ENCODE measurements at places on chromosomes 5 and 9.

- DNase-seq, result no peak
Observed at GRCh38 chr5:38046103-38046502, 206.3 kb upstream of the GDNF start.

DNA sequence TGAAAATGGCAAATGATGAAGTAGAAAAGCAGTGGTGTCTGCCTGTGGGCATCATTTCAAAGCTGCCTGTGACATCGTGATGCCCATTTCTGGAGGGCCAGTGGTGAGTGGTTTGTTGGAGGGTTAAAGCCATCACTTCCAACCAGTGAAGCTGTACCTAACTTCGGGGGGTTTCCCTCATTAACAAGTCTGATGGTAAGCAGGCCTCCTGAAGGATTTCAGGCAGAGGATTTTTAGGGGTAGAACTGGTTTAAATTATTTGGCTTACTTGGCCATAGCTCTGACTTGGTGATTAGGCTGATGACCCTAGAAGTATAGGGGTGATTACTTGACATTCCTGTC, 10.7 kb downstream of the TNFAIP8 start:
- no peak for DNase-seq

GRCh38 chr5:77630114-77630680, 8.3 kb downstream of the OTP start:
- DNase-seq, result no peak

- no peak for DNase-seq
Observed at GRCh38 chr9:119451426-119451825, 82.2 kb upstream of the BRINP1 start.

GRCh38 chr9:98287384-98287783, 31.9 kb upstream of the TBC1D2 start:
- DNase-seq, result no peak

GRCh38 chr5:6365142-6365976, 13.0 kb downstream of the MED10 start:
- no peak for DNase-seq

DNA sequence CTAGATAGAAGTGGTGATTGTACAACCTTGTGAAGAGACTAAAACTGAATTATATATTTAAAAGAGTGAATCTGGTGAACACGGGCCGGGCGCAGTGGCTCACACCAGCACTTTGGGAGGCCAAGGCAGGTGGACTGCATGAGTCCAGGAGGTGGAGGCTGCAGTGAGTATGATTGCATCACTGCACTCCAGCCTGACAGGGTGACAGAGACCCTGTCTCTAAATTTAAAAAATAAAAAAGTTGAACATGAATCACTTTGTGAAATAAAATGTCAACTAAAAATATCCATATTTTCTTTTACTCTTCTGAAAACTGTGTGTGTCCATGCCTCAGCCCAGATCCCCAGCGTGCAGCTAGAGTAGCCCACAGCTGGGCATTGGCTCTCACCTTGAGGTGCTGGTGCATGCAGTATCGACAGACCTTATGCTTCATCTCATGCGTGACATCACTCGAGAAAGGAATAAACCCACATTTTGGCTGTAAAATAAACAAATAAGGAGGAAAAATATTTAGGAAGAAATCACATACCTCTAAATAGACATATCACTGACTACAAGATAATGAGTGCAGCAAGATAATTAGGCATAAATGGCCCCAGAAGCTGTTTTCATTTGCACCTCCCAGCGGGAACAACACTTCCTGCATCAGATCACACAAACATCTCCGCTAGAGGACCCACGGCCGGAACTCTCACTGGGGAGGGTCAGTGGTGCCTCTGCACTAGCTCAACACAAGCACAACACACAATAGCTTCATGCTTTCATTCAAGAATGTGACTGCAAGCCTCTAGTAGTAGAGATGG, 22.1 kb downstream of the IPPK start:
- no peak for DNase-seq

GRCh38 chr5:13328316-13328715, 616.2 kb downstream of the DNAH5 start:
- no peak for DNase-seq

DNA sequence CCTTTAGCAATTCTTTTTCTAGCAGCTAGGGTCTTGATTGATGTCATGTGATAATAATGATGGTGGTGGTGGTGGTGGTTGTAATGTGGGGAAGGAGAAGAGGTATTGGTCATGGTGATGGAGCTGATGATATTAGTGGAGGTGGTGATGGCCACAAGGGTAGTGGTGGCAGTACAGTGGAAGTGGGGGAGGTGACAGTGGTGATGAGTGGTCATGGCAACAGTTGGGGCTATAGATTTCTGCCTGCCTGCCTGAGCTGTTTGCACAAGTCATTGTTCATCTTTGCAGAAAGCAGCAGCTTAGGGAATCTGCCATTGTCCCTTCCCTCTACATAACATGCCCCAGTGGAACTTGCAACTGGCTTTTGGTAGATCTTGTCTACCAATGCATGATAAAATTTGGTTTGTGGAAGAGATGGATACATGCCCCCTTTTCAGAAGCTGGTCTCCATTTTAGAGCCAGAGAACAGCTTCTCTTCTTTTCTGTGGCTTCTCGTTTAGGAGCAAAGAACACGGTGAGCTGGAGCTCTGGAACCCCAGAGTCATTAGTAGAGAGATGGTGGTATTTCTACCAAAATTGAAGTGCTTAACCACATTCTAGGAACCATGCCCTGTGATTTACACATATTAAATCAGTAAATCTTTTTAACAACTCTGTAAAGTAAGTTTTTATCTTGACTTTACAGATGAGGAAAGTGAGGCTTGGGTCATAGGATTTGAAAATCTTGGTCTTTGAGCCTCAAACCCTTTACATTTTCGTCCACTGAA, 100.3 kb downstream of the AOPEP start:
- no peak for DNase-seq

DNA sequence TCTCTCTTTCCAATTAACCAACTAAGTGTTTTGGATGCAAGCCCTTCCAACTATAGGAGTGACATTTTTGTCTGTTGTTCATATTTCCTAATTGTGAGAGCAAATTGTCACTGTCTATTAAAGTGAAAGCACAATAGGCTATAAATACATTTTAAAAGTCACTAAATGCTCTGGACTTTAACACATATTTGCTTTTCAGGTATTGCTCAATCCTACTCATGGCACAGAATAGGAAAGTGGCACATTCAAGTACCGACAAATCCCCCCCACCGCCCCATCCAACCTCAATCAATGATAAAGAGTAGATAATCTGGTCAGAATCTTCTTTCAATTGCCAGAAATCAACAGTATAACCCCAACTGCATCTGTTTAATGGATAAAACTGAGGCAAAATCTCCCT, 419.8 kb downstream of the PLK2 start:
- DNase-seq, result no peak

DNA sequence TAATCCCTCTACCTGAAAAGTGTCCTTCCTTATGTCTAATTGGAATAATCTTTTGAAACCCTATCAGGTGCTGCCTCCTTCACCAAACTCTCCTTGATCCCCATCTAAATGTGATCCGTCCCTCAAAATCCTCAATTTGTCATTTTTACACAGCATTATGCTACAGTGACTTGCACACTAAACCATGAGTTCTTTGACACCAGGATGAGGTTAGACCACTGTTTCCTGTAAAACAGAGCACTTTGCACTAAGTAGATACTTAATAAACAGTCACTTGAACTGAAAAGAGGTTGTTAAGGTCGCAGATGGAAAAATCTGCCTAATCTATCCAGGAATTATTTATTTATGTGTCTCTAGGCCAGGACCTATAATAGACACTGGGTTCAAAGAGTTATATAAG, 44.2 kb upstream of the TLX3 start:
- no peak for DNase-seq

DNA sequence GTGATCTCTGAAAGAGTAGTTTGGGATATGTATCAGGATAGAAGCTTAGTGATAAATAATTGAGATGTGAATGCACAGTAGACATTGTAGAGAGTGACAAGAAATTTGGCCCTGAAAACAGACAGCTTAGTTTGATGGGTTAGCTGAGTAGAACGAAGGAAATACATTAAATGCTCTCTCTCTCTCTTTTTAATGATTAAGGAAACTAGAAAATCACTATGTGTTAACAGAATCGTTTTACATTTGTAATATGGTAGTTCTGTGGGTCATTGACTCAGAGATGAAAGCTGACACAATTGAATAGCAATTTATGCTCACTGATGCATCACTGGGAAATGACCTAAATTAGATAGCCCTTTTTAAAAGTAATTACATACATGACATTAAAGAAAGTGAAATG, 739.8 kb upstream of the PTPRD start:
- no peak for DNase-seq

GRCh38 chr9:121021301-121021700, 28.8 kb downstream of the C5 start:
- DNase-seq, result no peak

DNA sequence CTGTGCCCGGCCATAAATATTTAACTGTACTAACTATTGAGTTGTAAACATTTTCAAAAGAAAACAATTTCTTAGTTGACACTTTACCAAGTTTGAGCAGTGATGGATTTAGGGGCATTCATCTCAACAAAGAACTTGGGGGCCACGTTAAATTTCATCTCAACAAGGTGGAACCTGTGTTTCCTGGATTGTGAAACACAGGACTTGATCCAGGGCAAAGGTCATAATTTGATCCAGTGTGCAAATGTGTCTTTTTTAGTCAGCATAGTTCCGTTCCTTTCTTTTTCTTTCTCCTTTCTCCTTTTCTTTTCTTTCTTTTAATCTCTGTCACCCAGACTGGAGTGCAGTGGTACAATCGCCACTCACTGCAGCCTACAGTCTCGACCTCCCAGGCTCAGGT, 3.1 kb downstream of the GFRA3 start:
- DNase-seq, result no peak

- DNase-seq, result no peak
Observed at GRCh38 chr5:42309865-42310264, 113.4 kb upstream of the GHR start.

DNA sequence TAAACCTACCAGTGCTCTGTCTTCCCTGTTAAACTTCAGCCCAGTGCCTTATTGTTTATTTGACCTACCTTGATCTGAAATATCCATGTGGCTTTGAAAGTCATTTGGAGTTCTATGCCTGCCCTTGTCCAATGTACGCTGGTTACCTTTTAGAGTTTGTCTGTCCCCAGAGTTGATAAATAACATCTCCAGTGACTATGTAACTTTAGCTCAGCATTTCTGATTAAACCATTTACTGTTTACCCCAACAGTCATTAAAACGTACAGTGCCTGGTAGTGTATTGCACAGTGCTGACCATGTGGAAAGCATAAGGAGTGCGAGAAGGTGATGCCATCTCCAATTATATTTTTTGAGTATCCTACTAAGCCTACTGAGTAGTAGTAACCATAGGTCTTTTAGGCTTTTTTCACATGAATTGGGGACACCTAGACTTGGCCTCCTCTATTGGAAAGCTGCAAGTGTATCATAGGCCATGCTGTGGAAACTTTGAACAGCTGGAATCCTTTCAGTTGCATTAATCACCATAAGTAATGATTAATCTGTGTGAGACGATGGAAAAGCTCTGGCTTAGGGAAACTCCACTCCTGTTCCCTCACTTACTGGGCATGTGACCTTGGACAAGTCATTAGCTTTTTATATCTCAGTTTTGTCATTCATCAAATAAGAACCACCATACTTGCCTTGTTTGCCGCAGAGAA, 93.5 kb downstream of the MAST4 start:
- no peak for DNase-seq

DNA sequence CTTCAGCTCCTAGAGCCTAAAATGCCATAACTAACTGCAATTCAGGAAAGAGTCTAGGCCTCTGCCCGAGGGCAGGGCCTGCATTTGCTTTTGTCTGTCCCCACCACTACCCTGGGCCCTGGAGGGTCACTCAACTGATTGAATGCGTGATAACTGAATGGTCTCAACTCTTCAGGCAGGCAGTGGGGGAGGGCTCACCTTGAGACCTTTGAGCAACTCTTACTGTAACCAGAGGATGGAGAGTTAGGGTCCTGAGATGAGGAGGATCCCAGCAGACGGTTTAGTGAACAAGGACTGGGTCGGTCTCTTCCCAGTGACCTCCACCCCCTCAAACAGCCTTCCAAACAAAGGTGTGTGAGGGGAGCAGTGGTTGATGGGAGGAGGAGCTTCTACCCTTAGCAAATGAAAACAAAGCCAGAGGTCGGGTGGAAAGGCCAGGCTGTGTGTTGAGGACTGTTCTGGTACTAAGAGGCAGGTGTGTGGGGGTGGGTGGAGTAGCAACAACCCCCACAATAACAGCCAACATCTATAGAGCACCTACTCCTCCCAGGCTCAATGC, 59.4 kb downstream of the CXXC5 start:
- no peak for DNase-seq

Data from T-helper 9 cell (primary cell).